HFFc6 (cell line): ENCODE measurements at places on chromosomes 16 and 17.

GRCh38 chr17:54882371-54882770 lies 18.3 kb upstream of the TOM1L1 start:
- no peak for DNase-seq

- DNase-seq, result no peak
These were observed 417.2 kb upstream of the C16orf82 start for GRCh38 chr16:26649381-26650045.

DNA sequence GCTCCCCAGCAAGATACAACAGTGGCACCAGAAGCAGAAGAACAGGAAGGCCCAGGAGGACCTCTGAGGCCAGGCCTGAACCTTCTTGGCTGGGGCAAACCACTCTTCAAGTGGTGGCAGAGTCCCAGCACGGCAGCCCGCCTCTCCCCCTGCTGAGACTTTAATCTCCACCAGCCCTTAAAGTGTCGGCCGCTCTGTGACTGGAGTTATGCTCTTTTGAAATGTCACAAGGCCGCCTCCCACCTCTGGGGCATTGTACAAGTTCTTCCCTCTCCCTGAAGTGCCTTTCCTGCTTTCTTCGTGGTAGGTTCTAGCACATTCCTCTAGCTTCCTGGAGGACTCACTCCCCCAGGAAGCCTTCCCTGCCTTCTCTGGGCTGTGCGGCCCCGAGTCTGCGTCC lies 11.9 kb downstream of the CES3 start:
- DNase-seq, result no peak

DNA sequence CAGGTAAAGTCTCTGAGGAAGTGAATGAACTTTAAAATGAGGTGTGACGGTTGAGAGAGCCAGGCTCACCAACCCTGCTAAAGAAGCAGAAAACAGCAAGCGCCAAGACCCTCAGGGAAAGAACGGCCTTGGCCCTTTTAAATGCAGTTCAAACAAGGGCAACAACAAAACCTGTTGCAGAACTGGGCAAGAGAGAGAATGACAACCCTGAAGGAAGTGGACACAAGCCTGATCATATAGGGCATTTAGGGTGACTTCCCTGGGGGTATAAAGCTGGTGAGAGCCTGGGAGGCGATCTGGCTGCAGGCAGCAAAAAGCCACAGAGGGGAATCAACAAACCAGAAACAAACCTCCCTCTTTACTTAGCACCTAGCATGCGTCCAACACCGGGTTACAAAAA lies 1.0 kb downstream of the CPPED1 start:
- no peak for DNase-seq

GRCh38 chr16:26762594-26762993 lies 304.1 kb upstream of the C16orf82 start:
- DNase-seq, result no peak

DNA sequence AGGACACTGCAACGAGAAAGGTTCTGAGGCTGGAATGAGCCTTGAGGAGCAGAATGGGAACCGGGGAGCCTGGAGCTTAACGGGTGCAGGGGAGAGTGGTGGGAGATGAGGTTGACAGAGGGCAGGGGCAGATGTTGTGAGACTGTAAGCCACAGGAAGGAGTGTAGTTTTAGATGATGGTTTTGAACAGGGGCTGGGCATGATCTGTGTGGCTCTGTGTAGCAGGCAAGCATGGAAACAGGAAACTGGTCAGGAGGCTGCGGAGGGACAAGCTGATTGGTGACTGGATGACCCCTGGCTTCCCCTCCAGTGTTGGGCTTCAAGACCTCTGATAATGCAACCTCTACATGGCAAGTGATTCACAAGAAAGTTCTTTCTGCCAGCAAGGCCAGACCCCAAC lies 1.4 kb upstream of the CNGB1 start:
- DNase-seq, result no peak
